Adipose tissue (tissue), 3 donors: ENCODE measurements at places on chromosomes 6 and 20. TPM values are rescaled to one million over a fixed set of nuclear protein-coding genes. Genes with fewer than 3 reads are reported as not detected.

Gene SAPCD1
- polyA plus RNA-seq, result not detected

Gene USP49
- 1.3 TPM for polyA plus RNA-seq

Gene KCNS1
- polyA plus RNA-seq, result 0.01 TPM

Gene ZNFX1
- 10.7 TPM for polyA plus RNA-seq

Gene SLC22A1
- 0.55 TPM for polyA plus RNA-seq

Gene SIRPA
- 36.2 TPM for polyA plus RNA-seq

Gene RCAN2
- polyA plus RNA-seq, result 1.9 TPM

Gene IL17F
- polyA plus RNA-seq, result not detected

Gene BPIFB1
- 0.22 TPM for polyA plus RNA-seq

Gene LY6G5C
- polyA plus RNA-seq, result 3.5 TPM

Gene RING1
- polyA plus RNA-seq, result 40.5 TPM

Gene ENPP4
- polyA plus RNA-seq, result 6.9 TPM

Gene NCR2
- polyA plus RNA-seq, result not detected

Gene PDE10A
- polyA plus RNA-seq, result 6.8 TPM

Gene WFDC12
- polyA plus RNA-seq, result not detected

Gene FBXO5
- polyA plus RNA-seq, result 1.2 TPM

Gene FOXF2
- polyA plus RNA-seq, result 2.1 TPM

Gene MAP3K5
- polyA plus RNA-seq, result 18.8 TPM

Gene SASH1
- polyA plus RNA-seq, result 6.0 TPM

Gene GSTA3
- polyA plus RNA-seq, result not detected

Gene PDE7B
- polyA plus RNA-seq, result 0.38 TPM

Gene RIMS1
- 0.22 TPM for polyA plus RNA-seq

Gene TAF11
- polyA plus RNA-seq, result 25.5 TPM

Gene SDCBP2
- 5.6 TPM for polyA plus RNA-seq

Gene TNNC2
- polyA plus RNA-seq, result 3.0 TPM

Gene SMIM13
- polyA plus RNA-seq, result 1.8 TPM

Gene ZSWIM3
- polyA plus RNA-seq, result 0.90 TPM

Gene SLC35D3
- polyA plus RNA-seq, result not detected

Gene RAET1E
- 0.06 TPM for polyA plus RNA-seq

Gene CGA
- polyA plus RNA-seq, result not detected

Gene TRAPPC3L
- 0.06 TPM for polyA plus RNA-seq

Gene ZNF217
- 17.0 TPM for polyA plus RNA-seq

Gene KCNK5
- polyA plus RNA-seq, result 1.0 TPM

Gene VGLL2
- not detected for polyA plus RNA-seq

Gene MAPK13
- 35.1 TPM for polyA plus RNA-seq

Gene SH3BGRL2
- polyA plus RNA-seq, result 5.4 TPM

Gene PRICKLE4
- polyA plus RNA-seq, result 4.5 TPM

Gene BCAS1
- polyA plus RNA-seq, result 4.8 TPM
